Stimulated activated CD4-positive, alpha-beta T cell treated with anti-CD3 and anti-CD28 coated beads, Interleukin-4, amount 100 ng/mL, for 1 hour (primary cell): ENCODE measurements at places on chromosomes 1 and 21.

GRCh38 chr1:19613171-19613703 is 30.9 kb upstream of the NBL1 start:
- no peak for DNase-seq

DNA sequence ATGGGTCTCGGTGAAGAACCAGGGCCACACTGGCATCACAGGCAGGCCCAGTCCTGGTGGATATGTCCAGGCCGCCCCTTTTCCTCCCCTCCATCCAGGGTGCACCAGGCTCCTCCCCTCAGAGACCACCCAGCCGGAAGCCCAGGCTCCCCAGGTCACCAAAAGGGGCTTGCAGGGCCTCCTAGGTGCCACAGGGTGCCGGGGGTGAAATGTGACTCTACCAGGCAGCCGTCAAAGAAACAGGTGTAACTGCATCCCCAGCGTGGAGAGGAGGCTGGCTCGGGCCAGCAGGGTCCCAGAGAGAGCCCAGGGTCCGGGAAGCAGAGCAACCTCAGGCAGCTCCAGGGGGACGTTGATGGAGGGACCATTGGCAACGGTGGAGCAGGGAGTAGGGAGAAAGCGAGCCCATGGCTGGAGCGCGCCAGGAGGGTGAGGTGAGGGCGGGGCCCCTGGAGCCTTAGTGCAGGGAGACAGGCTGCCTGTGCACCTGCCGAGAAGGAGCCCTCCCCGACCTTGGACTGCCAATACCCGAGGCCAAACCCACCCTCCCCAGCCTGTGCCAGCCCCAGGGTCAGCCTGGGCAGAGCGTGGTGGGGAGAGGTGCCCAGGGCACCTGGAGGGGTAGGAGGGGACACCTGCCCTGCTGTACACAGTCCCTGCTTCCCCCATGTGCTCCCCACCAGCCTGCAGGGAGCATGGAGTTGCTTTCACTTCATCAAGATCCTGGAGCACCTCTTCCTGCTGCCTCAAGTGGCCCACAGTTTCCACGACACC is 48.3 kb upstream of the POFUT2 start:
- no peak for DNase-seq

DNA sequence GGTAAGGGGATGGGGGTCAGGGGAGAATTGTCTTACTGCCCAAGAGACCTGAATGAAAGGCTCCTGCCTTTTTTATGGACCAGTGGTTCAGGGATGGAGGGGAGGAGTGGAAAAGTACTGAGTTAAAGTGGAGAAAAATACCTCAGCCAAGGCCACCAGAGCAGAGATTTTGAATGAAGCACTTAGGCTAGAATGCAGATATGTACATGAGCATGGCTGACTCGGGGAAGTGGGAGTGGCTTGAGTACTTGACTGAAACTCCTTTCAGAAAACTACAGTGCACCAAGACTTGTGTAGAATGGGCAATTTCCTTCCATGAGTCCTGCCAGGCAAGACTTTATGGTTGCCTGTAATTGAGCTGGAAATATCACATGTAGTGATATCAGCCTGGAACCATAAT is 429.6 kb upstream of the LRRC7 start:
- no peak for DNase-seq

DNA sequence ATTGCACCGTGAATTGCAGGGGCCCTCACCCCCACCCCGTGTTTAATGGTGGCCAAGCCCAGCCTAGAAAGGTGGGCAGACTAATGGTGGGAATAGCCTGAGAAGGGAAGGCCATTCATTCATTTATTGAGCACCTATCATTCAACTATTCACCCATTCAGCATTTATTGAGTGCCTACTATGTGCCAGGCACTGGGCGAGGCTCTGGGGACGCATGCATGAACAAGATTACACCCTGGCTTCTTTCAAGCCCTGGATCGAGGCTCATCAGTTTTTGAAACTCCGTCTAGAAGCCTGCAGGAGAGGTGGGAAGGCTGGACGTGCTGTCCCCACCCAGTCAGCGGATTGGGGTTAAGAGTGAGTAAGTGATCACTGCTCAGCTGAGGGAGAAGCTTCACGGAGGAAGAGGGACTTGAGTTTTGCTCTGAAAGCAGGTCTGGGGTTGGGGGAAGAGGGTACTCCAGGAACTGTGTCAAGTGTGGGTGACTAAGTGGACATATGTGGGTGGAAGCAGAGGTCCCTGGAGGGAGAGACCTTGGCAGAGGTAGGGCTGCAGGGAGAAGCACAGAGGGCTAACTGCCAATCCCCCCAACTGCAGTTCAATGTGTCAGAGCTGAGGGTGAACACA is 35.6 kb downstream of the MEF2D start:
- no peak for DNase-seq

DNA sequence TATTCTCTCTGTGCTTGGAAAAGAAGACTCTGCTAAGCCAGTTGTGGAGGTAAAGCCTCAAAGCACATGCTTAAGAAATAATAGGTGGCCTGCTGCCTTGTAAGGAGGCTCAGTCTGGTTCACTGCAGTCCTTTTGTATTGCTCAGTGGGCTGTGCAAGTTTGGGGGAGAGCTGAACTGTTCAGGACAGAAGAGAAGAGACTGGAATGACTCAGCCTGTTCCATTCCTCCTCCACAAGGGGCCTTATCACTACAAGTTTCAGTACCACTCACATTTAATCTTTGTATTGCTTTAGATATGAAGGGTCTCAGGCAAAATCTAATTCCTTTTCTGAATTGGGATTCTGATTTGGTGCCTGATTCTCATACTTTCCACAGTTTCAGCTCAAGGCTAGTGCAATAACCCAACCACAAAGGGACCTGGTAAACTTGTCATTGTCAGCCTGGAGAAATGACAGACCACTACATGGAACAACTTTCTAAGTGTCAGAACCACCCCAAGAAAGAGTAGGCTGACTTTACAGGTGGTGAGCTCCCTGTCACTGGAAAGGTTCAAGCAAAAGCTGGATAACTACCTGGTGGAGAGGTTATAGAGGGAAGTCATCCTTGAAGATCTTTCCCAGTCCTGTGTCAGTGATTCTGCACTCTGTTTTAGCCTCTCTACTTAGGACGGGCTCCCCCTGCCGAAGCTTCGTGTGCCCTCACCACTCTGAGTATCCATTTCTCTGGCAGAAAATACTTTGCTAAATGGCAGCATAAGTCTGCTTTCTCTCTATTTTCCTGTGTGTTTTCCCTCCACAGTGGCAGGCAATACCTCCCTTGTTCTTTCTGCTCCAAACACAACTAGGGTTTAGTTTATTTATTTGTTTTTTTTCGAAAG is 162.9 kb upstream of the GJB5 start:
- DNase-seq = no peak

- DNase-seq = no peak
Measured at GRCh38 chr1:76782809-76783208, 84.5 kb upstream of the ST6GALNAC5 start.
